Breast epithelium (tissue), 4 donors: ENCODE measurements at places on chromosomes 16 and 17.

DNA sequence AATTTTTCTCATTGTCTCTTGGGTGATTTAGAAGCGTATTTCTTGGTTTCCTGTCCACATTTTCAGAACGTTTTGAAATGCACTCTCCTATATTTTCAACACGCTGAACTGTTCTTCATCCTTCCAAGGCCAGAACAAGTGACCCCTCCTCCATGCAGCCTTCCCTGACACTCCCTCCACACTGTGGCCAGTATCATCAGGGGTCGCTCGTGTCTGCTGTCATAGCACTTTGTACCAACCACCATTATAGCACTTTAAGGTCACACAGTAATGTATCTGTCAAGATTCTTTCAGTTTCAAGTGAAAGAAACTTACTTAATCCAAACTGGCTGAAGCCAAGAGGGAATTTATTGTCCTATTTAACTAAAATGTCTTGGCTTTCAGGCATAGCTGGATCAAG lies 17.5 kb upstream of the IL21R start:
- no peak for DNase-seq

- DNase-seq, result no peak
These were observed 16.5 kb downstream of the DBNDD1 start for GRCh38 chr16:90002759-90003158.

DNA sequence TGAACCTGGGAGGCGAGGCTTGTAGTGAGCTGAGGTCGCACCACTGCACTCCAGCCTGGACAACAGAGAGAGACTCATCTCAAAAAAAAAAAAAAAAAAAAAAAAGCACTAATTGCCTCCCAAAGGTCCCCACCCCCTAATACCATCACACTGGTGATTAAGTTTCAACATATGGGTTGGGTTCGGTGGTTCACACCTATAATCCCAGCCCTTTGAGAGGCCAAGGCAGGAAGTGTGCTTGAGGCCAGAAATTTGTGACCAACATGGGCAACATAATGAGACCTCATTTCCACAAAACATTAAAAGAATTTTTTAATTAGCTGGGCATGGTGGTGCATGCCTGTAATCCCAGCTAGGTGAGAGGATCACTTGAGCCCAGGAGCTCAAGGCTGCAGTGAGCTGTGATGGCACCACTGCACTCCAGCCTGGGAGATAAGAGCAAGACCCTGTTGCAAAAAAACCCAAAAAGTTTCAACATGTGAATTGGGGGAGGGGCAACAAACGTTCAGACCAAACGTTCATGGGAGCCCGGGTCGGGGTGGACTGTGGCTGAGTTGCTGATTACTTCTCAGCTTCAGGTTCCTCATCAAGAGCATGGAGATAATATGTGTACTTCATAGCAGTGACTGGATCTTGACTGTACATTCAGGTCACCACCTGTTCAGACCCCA lies 62.1 kb upstream of the NOL11 start:
- no peak for DNase-seq

- no peak for DNase-seq
These were observed 825 bp downstream of the METTL9 start for GRCh38 chr16:21600031-21600773.

DNA sequence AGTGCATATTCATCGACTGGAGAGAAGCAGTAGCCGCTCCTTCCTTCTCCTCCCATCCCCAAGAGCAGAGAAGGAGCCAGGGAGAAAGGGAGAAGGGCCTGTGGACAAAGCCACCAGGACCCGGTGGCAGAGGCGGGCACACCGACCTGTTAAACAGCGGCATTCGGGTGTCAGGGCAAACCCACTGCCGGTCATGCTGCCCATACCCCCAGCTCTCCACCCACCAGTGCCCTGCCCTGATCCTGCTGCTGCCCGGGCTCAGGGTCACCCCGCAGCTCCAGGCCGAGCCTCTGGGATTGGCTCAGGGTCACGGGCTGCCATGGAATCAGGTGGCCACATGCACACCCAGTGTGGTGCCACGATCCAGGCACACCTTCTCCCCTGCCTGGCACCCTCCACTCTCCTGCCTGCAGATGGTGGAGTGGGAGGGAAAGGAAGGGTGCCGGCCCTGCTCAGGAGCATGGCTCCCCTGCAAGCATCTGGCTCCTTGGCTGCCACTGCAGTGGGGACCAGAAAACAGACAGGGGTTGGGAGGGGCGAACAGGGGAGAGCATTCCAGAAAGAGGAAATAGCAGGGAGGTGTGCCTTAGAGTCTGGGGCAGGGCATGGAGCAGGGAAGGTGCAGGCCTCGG lies 18.3 kb upstream of the RASD1 start:
- DNase-seq, result no peak

- DNase-seq, result no peak
These were observed 67.7 kb downstream of the CYLD start for GRCh38 chr16:50809561-50809960.

DNA sequence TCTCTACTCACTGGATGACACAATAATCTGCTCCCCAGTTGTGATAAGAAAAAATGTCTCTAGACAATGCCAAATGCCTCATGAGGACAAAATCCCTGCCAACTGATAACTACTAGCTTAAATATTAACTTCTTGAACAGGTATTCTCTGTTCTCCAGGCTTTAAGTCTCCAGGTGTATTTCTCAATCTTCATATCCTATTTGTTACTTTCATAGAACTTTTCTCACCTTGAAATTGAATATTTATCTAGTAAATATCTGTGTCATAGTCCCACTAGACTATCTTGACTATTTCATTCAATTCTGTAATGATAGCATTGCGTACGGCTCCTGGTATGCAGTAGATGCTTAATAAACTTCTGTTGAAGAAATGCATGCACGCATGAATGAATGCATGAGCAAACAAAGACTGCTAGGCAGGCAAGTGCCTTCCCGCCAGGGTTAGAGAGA lies 15.9 kb downstream of the HSD17B2 start:
- DNase-seq, result no peak

GRCh38 chr16:77960766-77961165 lies 61.6 kb upstream of the CLEC3A start:
- DNase-seq, result no peak

DNA sequence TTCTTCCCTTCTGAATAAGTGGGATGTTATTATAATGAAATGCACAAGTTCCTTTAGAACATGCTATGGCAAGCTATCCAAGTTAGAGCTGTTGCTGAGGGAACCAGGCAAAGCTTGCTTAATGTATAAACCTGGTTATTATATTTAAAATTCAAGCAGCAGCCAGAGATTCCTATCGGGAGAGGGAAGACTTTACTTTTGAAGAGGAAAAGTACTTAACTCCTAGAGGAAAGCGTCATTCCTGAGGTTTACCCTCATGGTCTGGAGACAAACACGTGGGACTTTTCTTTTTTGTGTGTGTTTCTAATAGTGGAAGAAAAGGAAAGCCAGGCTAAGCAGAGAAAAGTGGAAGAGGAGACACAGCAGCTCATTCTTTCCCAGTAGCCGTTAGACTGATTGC lies 39.9 kb upstream of the MYH10 start:
- no peak for DNase-seq

GRCh38 chr17:73936908-73937627 lies 266.4 kb upstream of the RPL38 start:
- no peak for DNase-seq

DNA sequence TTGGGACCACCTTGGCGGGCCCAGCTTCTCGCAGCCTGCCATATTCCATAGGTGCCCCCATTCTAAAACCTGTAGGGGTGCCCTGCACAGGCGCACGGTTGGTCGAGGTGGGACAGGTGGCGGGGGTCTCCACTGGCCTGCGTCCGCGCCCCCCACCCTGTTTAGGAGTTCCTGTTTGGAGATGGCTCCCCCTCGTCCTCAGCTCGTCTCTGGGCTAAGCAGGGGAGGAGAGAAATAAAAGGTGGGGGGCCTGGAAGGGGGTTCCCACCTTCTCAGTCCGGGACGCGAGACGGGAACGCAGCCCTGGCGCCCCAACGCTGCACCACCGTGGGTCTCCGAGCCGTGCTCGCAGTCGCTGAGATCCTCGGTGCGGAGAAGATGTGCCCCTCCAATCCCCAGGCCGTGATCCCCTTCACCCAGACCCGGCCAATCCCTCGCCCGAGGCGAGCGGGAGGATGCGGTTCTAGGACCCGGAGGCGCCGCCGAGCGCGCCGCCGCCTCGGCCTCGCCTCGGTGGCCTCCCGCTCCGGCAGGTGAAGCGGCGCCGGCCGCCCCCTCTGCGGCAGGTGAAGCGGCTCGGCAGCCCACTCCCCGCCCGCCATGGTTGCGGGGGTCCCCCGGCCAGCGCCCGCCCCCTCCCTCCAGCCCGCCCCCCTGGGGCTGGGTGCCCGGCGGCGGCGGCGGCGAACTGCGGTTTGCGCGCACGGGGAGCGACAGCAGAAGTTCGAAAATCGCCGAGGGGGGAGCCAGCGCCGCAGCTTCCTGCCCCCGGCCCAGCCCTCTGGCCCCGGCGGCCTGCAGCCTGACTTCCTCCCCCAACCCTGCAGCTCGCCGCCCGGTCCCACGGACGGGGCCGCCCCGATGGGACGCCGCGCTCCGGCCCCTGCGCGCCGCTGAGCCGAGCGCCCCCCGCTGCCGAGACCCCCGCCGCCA lies at the start of gene FMNL1:
TSS of gene FMNL1 (plus strand) at position 805 of the 933 bp plus-strand sequence. CDS start 240 bp downstream, outside the sequence.
- DNase-seq, result no peak

DNA sequence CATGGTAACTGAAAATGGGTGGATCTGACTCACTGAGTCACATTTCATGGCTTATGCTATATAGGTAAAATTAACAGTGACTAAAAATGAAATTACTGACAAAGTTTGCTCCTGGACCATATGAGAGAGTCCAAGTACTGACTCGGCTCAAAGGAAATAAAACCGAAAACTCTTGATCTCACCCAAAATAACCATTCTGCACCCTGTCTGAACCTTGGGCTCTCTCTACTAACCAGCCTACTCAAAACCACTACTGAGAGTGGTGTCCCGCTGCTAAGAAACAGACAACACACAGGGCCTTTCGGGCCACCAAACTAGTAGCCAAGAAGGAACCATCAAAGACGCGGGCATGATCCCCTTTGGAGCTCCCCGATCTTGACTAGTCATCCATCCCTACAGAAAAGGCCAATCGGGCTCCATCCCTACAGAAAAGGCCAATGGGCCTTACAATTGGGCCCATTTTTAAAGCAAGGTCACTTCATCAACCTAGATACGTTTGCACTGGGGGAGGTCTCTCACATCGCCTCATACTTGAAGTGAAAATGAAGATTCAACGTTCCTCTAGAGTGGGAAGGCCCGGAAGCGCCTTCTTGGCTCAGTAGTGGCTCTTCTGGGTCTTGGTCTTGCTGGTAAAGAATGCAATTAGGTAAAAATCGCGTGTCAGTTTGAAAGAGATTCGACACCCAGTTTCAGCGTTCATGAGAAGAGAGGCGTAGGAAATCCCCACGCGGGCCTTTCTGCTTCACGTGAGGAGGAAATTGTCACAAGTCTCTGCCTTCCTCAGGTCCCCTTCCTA lies 720 bp upstream of the ZPBP2 start:
- no peak for DNase-seq

- DNase-seq, result no peak
These were observed 89.7 kb downstream of the MARCHF10 start for GRCh38 chr17:62718429-62718828.

GRCh38 chr17:82127315-82127595 lies 29.2 kb upstream of the FASN start:
- DNase-seq, result no peak

GRCh38 chr16:55437625-55438024 lies 41.4 kb upstream of the MMP2 start:
- DNase-seq, result no peak

GRCh38 chr17:2815781-2816185 lies 19.5 kb downstream of the RAP1GAP2 start:
- DNase-seq, result no peak

- DNase-seq, result no peak
These were observed 61.4 kb downstream of the ZNF18 start for GRCh38 chr17:11935734-11936406.

DNA sequence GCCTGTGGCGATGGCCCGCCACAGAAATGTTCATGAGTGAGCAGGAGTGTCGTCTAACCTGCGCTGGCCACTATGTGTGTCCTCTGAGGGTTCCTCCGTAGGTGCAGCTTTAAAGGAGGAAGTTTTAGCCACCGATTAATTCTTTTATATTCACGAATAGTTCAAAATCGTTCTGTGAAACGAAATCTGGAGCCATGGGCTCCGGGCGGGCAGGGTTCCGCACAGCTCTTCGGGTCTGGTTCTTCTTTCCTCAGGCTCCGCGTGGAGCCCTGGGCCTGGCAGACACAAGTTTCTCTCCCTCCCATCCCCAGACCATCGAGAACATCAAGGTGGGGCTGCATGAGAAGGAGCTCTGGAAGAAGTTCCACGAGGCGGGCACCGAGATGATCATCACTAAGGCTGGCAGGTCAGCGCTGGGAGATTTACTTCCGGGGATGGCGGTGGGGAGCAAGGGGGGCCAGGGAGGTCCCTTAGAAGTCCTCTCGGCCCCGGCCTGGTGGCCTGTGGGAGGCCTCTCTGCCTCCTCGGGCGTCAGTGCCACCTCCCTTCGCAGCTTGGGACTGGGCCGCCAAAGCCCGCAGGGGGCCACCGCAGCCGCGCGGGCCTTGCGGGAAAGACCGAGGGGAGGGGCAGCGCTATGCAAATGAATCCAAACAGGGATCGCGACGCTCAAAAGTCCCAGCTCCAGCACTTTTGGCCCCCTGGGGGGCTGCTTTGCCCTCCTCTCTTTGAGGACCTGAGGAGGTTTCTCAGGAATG lies 5.2 kb downstream of the TBX4 start:
- peak; percentile 13 for DNase-seq

- DNase-seq, result peak; percentile 28
These were observed 456 bp downstream of the SMURF2 start for GRCh38 chr17:64661726-64661975.

GRCh38 chr16:48126801-48127644 lies 28.8 kb downstream of the ABCC12 start:
- no peak for DNase-seq

GRCh38 chr17:43587647-43588046 lies 41.5 kb upstream of the ETV4 start:
- no peak for DNase-seq
